Hepatocyte (in vitro differentiated cells): ENCODE measurements at places on chromosomes 12 and 14. TPM values are rescaled to one million over a fixed set of nuclear protein-coding genes. Genes with fewer than 3 reads are reported as not detected.

Gene PIWIL1
- not detected in 2 replicates for total RNA-seq

Gene TMEM63C
- total RNA-seq: 4.9 and 5.1 TPM in 2 replicates

Gene SLC6A13
- total RNA-seq: 1.9 and 3.8 TPM in 2 replicates

Gene GALNT6
- 28.4 and 41.3 TPM in 2 replicates for total RNA-seq

Gene RNF212B
- total RNA-seq: 0.17 and 1.2 TPM in 2 replicates

Gene KRT72
- not detected in 2 replicates for total RNA-seq

Gene LRCOL1
- not detected in 2 replicates for total RNA-seq

Gene C1QL4
- not detected in 2 replicates for total RNA-seq

Gene SLCO1A2
- total RNA-seq: 3.9 and 4.1 TPM in 2 replicates

Gene TSHR
- total RNA-seq: 0.08 TPM in 1 of 2 replicates, not detected in the other

Gene DCAF5
- 34.4 and 38.2 TPM in 2 replicates for total RNA-seq

Gene PDE3A
- total RNA-seq: 52.0 and 61.6 TPM in 2 replicates

Gene OR4E2
- total RNA-seq: not detected in 2 replicates

Gene JPH4
- 2.3 and 2.7 TPM in 2 replicates for total RNA-seq

Gene LRP1-AS
- not detected in 2 replicates for total RNA-seq

Gene SLC17A8
- total RNA-seq: 0.10 and 0.40 TPM in 2 replicates

Gene ARG2
- 22.3 and 35.0 TPM in 2 replicates for total RNA-seq

Gene KRT85
- not detected in 2 replicates for total RNA-seq

Gene GUCY2C
- total RNA-seq: 47.6 and 48.1 TPM in 2 replicates

Gene GNB3
- 1.6 and 2.6 TPM in 2 replicates for total RNA-seq

Gene SPIC
- total RNA-seq: not detected in 2 replicates

Gene LRP6
- total RNA-seq: 35.8 and 42.4 TPM in 2 replicates

Gene POTEG
- total RNA-seq: not detected in 2 replicates

Gene KCNH3
- total RNA-seq: 0.30 and 1.0 TPM in 2 replicates

Gene CLMN
- total RNA-seq: 12.0 and 15.7 TPM in 2 replicates

Gene AKAP3
- 0.68 and 3.5 TPM in 2 replicates for total RNA-seq

Gene HPD
- total RNA-seq: 35.8 and 39.2 TPM in 2 replicates

Gene OR6C1
- total RNA-seq: not detected in 2 replicates

Gene KRT6C
- total RNA-seq: 0.07 and 0.32 TPM in 2 replicates
